ENCODE measurements at places on chromosomes 11 and 22.

GRCh38 chr11:7982582-7983119, 4.5 kb upstream of the EIF3F start:
- DNase-seq = no peak

- no peak for DNase-seq
Measured at GRCh38 chr11:61092280-61092766, 10.0 kb upstream of the CD5 start.

DNA sequence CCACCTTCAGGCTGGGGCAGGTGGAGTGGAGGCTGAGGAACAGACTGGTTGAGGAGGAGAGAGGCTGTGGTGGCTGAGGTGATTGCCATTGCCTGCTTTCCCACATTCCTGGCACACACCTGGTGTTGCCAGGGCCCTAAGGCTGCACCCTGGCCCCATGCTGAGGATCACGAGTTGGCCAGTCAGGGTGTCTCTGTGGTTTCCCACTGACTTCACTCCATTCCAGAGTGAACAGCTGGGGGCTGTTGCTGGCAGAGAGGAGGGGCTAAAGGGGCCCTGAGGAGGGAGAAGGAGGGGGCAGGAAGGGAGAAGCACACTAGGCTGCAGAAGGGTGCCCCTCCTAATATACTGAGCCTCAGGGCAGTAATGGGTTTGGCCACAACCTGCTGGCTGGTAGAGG, 1.8 kb downstream of the TMEM86A start:
- no peak for DNase-seq

GRCh38 chr11:102770191-102770590, 10.2 kb downstream of the MMP10 start:
- DNase-seq = no peak

- no peak for DNase-seq
Measured at GRCh38 chr11:5226732-5227310, at the start of gene HBB. Gene HBB, minus strand, starts transcription at chr11:5227071. Its CDS starts 50 bp downstream, at chr11:5227021.

- DNase-seq = no peak
Measured at GRCh38 chr22:36830601-36831000, 13.8 kb upstream of the PVALB start.
